ENCODE measurements at places on chromosomes 1 and 21.

DNA sequence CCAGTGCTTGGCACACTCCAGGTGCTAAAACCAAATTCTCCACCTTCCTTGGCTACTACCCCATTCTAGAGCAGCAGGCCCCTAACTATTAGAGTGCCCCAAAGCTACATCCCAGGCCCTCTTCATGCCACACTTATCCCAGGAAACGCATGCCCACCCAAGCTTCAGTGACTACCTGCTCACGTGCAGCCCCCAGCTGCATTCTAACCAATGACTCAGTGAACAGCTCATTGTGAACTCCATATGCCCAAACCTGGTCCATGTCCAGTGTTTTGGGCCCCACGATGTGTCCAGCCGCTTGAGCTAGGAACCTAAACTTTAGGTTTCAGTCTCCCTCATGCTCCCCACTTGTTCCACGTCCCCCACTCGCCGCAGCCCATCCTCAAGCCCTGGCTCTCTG lies 41.5 kb downstream of the NKAIN1 start:
- H3K36me3 ChIP-seq, result no peaks in the 10 kb centered on the region
- H3K4me1 ChIP-seq, result no peaks in the 10 kb centered on the region
- no peaks in the 10 kb centered on the region for H3K27me3 ChIP-seq
- DNase-seq, result no peak
- no peak overlapping the region for H3K27ac ChIP-seq

DNA sequence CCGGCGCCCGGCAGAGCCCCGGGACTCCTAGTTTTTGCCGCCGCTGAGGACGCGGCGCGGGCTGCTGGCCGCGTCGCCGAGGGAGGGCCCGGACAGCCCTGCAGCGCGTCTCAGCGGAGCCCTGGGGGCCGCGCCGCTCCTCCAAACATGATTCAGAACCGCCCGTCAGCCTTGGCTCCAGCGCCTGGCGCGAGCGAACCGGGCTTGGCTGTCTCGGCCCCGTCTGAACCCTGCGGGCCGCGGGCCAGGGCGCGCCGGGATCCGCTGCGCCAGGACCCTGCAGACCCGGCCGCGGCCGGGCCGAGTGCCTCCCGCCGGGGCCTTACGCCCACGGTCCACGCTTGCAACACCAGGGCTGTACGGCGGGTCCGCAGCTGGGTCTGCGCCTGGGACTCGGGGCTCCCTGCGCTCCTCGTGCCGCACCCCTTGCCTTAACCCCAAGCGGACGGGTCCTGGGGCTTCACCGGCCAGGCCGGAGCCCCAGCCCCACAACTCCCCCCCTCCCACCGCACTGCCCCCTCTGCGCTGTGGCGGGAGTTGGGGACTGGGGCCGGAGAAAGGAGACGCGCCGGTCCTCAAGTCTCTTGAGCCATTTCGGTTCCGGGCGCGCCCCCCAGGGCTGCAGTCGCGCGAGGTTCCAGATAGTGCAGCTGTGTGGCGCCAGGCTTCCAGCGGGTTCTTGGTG lies 48.4 kb upstream of the CD34 start:
- no peak overlapping the region for H3K27ac ChIP-seq
- no peak for DNase-seq
- H3K36me3 ChIP-seq, result no peaks in the 10 kb centered on the region
- no peaks in the 10 kb centered on the region for H3K4me1 ChIP-seq

DNA sequence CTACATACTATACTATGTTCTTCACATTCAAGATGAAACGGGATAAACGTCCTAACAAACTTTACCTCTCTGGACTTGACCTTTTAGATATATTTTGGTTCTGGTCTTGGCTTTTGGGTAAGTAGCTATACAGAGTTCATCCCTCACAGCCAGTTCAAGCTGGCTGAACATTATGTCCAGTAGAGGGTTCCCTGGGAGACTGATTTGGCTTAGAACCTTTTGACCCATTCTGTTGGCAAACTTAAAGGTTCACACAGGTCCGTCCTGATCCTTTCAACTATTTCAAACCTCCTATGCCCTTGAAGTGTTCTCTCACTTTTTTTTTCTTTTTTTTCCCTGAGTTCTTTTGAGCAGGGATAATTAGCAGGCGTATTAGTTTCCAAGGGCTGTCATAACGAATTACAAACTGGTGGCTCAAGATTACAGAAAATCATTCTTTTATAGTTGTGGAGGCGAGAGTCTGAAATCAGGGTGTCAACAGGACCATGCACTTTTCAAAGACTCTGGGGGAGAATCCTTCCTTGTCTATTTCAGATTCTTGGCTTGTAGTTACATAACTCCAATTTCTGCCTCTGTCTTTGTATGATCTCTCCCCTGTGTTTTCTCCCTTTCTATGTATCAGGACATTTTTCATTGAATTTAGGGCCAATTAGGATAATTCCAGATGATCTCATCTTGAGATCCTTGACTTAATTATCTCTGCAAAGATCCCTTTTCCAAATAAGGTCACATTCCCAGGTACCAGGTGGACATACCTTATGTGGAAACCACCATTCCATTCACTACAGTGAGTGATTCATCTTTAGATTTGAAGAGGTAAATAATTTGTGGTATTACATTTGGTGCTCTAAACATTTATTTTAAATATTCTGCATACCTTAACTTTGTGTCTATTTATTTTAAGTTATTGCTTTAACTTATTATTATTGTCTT lies 257.4 kb upstream of the USP25 start:
- H3K27me3 ChIP-seq, result no peaks in the 10 kb centered on the region
- no peaks in the 10 kb centered on the region for H3K36me3 ChIP-seq
- DNase-seq, result no peak
- H3K27ac ChIP-seq, result no peak overlapping the region
- no peaks in the 10 kb centered on the region for H3K4me1 ChIP-seq

DNA sequence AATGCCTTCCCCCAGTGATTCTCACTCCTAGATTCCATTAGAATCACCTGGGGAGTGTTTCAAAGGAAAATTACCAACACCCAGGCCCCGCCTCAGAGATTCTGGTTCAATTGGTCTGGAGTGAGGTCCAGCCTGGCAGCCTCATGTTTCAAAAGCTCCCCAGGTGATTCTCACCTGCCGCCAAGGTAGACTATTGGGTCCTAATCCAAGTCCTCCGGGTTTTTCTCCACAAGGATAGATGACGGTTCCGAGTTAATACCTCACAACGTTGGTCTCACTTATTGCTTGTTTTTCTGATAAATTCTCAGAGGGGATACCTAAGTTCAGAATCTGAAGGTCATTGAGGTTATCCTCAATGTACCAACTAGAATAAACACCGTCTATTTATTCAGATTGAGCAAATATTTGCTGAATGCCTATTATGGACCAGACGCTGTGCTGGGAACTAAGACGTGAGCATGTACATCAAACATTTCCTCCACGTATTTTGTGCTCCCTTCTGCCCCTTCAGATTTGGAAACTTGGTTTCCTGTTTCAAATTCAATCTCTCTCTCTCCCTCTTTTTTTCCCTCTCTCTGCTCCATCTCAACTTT lies 97.5 kb downstream of the SEC16B start:
- no peak overlapping the region for H3K4me3 ChIP-seq
- no peak overlapping the region for H3K27ac ChIP-seq
- DNase-seq, result no peak
- H3K36me3 ChIP-seq, result no peaks in the 10 kb centered on the region
- H3K27me3 ChIP-seq, result no peaks in the 10 kb centered on the region
- H3K4me1 ChIP-seq, result peaks cover 4% of the 10 kb centered on the region

- no peaks in the 10 kb centered on the region for H3K27me3 ChIP-seq
- H3K27ac ChIP-seq, result no peak overlapping the region
- H3K4me1 ChIP-seq, result peaks cover 15% of the 10 kb centered on the region
- no peak for DNase-seq
Observed at GRCh38 chr21:29243188-29243587, 55.5 kb upstream of the BACH1 start.

DNA sequence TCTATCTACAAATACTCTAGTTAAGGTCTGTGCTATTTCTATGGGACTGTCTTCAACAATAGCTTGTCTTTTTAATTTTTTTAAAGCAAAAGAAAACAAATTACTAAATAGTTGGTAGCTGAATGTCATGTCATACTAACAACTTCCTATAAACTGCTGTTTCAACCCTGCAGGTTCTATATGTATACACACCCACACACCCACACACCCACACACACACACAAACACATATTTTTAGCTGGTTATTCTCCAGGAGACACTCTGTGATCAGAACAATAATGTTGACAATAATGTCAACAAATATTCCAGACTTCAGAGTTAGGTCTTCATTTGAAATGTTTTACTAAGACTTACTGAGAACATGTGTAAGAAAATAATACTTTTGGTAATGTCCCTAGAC lies 66.7 kb downstream of the AK5 start:
- H3K36me3 ChIP-seq, result no peaks in the 10 kb centered on the region
- H3K27me3 ChIP-seq, result no peaks in the 10 kb centered on the region
- peaks cover 7% of the 10 kb centered on the region for H3K4me1 ChIP-seq

- no peaks in the 10 kb centered on the region for H3K27me3 ChIP-seq
- DNase-seq, result no peak
- peaks cover 8% of the 10 kb centered on the region for H3K4me1 ChIP-seq
- H3K36me3 ChIP-seq, result no peaks in the 10 kb centered on the region
- H3K4me3 ChIP-seq, result no peak overlapping the region
- no peak overlapping the region for H3K27ac ChIP-seq
Observed at GRCh38 chr21:36591326-36591970, 107.5 kb upstream of the SIM2 start.

GRCh38 chr1:23777979-23778814 lies at the start of gene PITHD1:
Gene PITHD1, plus strand, starts transcription at chr1:23778418. Its CDS starts 98 bp downstream, at chr1:23778516.
- peak; percentile 80 for DNase-seq
- peak within 1 kb of the TSS; percentile 41 for H3K27ac ChIP-seq
- peaks cover 15% of the 10 kb centered on the region for H3K4me1 ChIP-seq
- no peaks in the 10 kb centered on the region for H3K27me3 ChIP-seq

DNA sequence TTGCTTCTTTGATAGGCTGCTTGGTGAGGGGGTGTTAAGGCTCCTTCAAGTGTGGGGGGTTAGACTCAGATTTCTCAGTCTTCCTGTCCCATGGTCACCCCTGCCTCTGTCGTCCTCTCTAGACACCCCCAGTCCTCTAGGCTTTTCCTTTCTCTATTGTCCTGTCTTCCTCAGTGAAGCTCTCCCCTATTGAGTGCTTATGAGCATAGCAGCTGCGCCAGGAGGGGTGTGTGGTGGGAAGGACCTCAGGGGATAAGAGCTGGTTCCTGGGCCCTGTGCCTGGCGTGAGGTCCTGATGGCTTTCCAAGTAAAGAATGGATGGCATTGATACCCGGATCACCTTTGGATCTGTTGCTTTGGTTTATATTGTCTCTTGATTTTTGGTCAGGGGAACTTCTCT lies 69.1 kb downstream of the DIP2A start:
- H3K27ac ChIP-seq, result no peak overlapping the region
- H3K4me3 ChIP-seq, result no peak overlapping the region
- no peak for DNase-seq
- peaks cover 5% of the 10 kb centered on the region for H3K4me1 ChIP-seq

DNA sequence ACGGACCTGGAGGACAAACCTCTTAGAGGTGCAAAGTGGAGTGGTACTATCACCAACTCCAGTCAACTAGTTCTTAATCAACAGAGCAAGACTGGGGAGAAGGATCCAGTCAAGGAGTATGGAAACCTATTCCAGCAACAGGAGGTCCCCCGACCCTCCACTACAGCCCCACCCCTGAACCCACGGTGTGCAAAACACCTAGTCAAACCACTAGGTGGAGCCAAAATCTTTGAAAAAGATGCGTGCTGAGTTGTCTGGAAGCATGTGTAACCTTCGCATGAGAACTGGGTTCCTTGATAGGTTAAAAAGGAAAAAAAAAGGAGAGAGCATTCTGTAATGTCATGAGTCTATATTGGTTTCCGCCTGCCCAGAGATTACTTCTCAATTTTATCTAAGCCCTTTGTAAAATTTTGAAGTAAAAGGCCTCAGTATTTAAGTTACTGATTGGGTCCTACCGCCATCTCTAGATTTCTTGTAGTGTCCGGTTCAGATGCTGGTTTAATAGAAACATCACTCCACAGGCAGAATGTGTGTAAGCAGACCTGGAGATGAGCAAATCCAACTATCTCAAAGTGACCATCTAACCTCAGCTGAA lies 81.9 kb upstream of the HAO2 start:
- no peaks in the 10 kb centered on the region for H3K27me3 ChIP-seq
- no peak overlapping the region for H3K4me3 ChIP-seq
- no peak overlapping the region for H3K27ac ChIP-seq
- H3K36me3 ChIP-seq, result no peaks in the 10 kb centered on the region

DNA sequence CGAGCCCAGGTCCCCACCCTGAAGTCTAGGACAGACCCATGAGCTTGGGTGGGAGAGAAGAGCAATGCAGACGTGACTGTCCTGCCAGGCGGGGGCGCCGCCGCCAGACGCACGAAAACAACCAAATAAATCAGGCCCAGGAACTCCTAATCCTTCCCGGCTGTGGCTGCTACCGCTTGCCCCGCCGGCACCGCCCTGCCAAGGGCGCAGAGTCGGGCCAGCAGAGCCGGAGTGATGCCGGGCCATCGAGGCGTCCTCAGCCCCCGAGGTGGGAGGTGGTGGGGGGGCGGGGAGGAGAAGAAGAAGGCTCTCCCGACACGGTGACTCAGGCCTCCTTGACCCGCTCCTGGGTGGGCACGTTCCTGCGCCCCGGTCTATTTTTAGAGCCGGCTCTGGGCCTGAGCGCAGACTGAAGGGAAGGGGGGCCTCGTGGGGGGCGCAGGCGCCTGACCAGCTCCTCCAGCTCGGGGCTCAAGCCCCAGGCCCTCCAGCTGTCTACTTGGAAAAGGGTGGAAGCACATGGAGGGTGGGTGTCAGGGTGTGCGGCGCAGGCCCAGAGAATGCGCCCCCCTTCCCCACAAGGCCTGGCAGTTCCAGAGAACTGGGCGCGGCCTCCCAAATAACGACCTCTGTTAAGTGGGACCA lies 10.7 kb upstream of the COL16A1 start:
- no peaks in the 10 kb centered on the region for H3K36me3 ChIP-seq
- no peaks in the 10 kb centered on the region for H3K27me3 ChIP-seq
- no peak overlapping the region for H3K27ac ChIP-seq
- peaks cover 28% of the 10 kb centered on the region for H3K4me1 ChIP-seq
- DNase-seq, result no peak

DNA sequence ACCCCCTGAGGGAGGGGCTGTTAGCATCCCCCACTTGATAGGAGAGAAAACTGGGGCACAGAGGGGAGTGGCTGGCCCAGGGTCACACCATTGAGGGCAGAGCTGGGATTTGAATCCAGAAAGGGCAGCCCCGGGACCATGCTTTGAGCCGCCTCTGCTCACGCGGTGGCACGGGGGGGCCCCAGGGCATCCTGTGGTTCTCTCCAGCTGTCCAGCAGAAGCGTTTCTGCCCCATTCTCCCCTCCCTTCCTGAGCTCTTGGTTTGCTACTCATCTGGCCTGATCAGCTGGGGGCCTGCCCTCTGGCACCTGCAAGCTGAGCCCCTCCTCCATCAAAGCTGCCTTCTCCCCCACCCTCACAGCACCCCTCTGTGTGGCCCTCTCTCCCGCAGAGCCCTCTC lies 37.5 kb downstream of the FBXO2 start:
- no peak overlapping the region for H3K27ac ChIP-seq
- H3K4me3 ChIP-seq, result no peak overlapping the region
- DNase-seq, result no peak
- no peaks in the 10 kb centered on the region for H3K4me1 ChIP-seq
- no peaks in the 10 kb centered on the region for H3K27me3 ChIP-seq

GRCh38 chr1:186620566-186621350 lies 59.5 kb downstream of the PTGS2 start:
- no peak overlapping the region for H3K27ac ChIP-seq
- peaks cover 10% of the 10 kb centered on the region for H3K4me1 ChIP-seq
- no peaks in the 10 kb centered on the region for H3K27me3 ChIP-seq
- H3K4me3 ChIP-seq, result no peak overlapping the region
- DNase-seq, result no peak
